Activated T-helper 1 cell treated with anti-CD3 and anti-CD28 coated beads, Interleukin-2, amount 50 U/mL, for 16 hours (primary cell): ENCODE measurements at places on chromosomes 3 and 15.

DNA sequence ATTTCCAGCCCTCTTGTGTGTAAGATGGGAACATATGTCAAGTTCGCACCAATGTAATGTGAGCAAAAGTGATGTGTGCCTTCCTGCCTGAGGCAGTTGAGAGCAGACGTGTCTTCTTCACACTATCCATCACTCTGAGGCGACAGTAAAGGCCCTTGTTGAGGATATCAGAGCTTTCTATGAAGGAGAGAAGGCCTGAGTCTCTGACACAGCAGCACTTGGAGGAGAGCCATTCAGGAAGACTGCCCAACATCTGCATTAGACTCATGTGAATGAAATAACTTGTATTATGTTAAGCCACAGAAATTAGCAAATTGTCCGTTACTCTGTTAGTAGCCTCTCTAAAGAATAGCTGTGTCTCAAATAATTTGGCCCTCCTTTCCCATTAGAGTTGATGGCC lies 108.8 kb upstream of the CCDC54 start:
- no peak for DNase-seq

- no peak for DNase-seq
These were observed 206.1 kb downstream of the TIGIT start for GRCh38 chr3:114499976-114500375.

DNA sequence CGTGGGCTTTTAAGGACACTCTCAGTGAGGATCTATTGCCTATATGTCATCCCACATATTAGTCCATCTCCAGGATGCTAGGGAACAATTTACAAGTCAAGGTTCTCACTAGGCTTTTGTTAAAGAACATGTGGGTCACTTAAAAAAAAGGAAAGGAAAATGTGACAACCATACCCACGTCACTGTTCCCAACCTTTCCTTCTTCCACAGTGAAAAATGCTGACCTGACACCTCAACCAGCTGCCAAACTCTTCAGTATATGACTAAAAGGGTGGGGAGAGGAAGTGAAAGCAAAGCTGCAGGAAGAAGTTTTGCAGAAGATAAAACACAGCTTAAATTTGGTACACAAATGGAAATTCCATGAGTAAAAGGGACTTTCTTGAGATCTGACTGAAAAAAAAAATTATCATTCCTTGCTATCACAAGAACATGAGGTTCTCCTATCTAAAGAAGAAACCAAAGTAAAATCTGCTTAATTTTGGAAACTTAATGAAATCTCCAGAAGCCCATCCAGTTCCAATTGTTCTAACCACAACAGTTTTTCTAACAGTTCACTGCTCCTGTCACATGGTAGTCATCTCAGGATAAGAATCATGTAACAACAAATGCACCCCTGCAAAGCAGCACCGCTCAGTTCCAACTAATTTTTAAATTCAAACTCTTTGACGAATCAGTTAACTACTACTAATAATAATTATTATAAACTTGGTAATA lies 117.0 kb upstream of the TSPAN3 start:
- DNase-seq: no peak

GRCh38 chr3:141380279-141380678 lies 12.0 kb downstream of the ZBTB38 start:
- DNase-seq: no peak

DNA sequence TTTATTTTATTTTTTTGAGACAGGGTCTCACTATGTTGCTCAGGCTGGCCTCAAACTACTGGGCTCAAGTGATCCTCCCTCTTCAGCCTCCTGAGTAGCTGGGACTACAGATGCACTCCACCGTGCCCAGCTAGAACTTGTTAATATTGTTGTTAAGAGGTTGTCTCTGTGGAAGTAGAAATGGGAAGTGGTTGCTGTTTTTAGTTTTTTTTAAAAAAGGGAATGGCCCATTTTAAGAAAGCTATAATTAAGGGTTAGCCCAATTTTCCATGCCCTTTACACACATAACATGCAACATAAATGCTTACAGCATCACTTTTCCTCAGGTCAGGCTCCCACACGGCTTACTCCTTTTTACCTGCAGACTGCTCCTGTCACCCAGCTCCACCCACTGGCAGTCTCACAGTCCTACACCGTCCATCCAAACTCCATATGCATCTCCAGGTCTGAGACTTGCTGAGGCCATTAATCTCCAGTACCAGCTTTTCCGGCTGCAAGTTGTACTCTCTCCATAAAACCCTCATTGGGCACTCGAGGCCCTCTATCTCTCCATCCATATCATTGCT lies 19.8 kb downstream of the MORC1 start:
- DNase-seq: no peak
